MG63 (cell line): ENCODE measurements at places on chromosomes 12 and 14. TPM values are rescaled to one million over a fixed set of nuclear protein-coding genes. Genes with fewer than 3 reads are reported as not detected.

The ACACB gene
- total RNA-seq, result 0.20 and 2.9 TPM in 2 replicates

The ATN1 gene
- total RNA-seq, result 2.8 and 5.0 TPM in 2 replicates

DNA sequence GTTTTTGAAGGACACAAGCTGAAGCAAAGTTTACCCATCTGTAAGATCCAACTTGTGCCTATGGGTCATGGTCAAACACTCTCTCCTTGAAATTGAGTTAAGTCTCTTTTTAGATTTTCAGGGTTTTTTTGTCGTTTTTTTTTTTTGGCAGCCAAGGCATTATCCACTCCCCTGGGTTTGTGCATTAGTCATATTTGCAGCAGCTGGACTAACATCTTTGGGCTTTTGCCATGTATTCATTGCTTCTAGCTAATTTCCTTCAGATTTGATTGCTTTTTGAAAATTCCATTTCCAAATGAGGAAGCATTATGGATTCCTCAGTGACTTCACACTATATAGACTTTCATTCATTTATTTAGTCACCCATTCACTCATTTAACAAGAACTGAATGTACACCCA lies 80.3 kb upstream of the SRRM4 start:
- DNase-seq, result no peak

The CLEC4C gene
- total RNA-seq, result not detected in 2 replicates

DNA sequence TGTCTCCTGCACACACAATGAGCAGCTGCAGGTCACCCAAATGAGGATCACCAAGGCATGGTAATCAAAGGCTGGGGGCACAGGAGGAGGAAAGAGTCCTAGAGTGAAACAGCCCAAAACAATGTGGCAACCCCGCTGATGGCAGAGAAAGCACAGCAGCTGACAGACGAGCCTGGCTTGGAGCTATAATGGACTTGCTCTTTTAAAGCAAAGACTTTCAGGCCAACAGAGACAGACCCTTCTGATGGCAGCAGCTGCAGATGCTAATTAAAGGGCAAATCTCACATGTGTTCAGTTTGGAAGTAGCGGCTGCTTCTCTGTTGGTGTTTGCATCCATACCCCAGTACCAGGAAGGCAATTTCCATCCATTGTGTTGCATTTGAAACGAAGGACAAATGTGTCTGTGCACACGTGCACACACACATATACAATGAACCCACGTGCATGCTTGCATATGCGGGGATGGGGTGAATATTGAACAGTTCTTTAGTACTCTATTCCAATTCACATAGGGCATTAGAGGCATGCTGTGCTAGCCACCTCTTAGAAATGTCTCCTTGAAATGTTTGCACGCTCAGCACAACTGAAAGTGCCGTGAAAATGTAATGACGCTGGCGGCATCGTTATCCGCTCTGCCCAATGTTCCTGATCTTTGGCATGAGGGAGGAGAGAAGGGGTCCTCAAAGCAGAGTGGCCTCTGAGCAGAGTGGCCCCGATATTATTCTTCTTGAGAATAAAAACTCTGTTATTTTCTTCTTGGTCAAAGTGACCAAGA lies 38.1 kb downstream of the CIT start:
- DNase-seq, result no peak

GRCh38 chr12:110794623-110795280 lies 52.0 kb upstream of the CCDC63 start:
- peak; percentile 87 for DNase-seq

GRCh38 chr12:25434515-25434914 lies 118.6 kb downstream of the LMNTD1 start:
- DNase-seq, result no peak

The APOF gene
- not detected in 2 replicates for total RNA-seq

GRCh38 chr12:113221997-113222729 lies 899 bp downstream of the TPCN1 start:
- no peak for DNase-seq

The SLC4A8 gene
- 0.89 and 0.96 TPM in 2 replicates for total RNA-seq
